T-helper 1 cell (primary cell): ENCODE measurements at places on chromosomes 4 and X.

DNA sequence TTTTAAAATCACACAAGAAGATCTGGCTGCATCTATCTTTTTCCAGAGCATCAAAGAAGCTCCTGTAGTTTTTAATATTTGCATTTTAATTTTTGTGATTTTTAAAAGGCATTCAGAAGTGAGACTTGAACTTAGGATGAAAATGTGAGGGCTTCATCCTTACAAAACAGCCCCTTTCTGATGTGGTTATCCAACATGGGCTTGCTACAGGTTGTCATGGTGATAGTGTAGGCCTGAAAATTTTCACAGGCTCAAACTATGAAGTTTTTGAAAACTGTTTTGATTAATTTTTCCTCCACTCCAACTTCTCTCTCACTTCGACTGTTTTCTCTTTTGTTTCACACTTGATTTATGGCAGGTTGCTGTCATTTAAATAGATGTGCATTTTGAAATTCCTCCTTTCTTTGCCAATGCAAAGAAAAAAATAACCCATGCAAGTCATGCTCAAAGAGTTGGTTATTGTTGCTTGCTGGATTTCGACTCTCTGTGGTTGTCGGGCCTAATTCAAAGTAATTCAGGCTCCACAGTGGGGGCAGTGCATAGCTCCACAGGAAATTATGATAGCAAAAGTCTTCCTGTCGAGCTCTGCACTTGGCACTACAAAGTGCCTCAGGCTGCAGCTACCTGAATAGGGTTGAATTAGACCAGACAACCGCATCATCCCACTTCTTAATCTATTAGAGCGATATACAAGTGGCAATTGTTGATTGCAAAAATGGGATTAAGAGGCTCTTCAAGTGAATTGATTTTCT lies 201.0 kb upstream of the GPR101 start:
- no peak for DNase-seq

DNA sequence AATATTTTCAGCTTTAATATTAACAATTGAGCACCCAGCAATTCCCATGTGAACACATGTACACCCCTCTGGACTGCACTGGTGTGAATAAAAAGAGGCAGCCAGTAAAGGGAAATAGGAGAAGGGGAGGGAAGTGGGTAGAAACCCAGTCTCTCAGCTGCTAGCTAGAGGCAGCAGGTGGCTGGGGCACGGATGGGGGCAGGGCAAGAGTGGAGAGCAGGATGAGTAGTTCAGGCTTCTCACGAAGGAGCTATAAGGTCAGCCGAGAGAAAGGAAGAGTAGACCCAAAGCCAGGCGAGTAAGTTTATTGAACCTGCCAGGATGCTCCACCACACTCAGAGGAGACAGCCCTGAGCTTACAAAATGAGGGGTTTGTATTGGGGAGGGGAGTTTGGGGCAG lies 184.8 kb upstream of the MTMR8 start:
- DNase-seq: no peak

- DNase-seq: no peak
Observed at GRCh38 chr4:159107203-159107925, 4.5 kb downstream of the RAPGEF2 start.

GRCh38 chr4:186643501-186644310 lies 80.0 kb downstream of the FAT1 start:
- DNase-seq: no peak

DNA sequence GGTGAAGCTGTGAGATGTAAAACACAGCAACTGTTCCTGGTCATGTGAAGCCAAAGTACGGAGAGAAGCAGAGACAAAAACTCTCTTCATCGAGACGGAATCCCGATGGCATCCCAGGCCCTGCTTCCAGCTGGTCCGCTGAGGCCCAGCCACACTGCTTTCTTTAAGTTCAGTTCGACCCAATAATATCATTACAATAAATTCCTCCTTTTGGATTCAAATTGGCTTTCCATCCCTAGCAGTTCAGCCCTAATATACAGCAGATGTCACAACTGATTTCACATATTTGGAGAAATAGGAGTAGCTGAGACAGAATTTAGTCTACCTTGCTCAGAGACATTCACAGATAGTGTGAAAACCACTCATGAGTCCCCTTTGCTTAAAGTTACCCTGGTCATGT lies 98.3 kb upstream of the SPRY1 start:
- DNase-seq: no peak

GRCh38 chr4:182695842-182696241 lies 221.3 kb downstream of the DCTD start:
- DNase-seq: no peak
